Fibroblast of skin of right biceps (primary cell): ENCODE measurements at places on chromosomes 11 and 22.

- no peak for DNase-seq
Measured at GRCh38 chr11:122983438-122984185, 2.0 kb upstream of the BSX start.

GRCh38 chr11:121328176-121328966, 35.8 kb downstream of the SC5D start:
- no peak for DNase-seq

DNA sequence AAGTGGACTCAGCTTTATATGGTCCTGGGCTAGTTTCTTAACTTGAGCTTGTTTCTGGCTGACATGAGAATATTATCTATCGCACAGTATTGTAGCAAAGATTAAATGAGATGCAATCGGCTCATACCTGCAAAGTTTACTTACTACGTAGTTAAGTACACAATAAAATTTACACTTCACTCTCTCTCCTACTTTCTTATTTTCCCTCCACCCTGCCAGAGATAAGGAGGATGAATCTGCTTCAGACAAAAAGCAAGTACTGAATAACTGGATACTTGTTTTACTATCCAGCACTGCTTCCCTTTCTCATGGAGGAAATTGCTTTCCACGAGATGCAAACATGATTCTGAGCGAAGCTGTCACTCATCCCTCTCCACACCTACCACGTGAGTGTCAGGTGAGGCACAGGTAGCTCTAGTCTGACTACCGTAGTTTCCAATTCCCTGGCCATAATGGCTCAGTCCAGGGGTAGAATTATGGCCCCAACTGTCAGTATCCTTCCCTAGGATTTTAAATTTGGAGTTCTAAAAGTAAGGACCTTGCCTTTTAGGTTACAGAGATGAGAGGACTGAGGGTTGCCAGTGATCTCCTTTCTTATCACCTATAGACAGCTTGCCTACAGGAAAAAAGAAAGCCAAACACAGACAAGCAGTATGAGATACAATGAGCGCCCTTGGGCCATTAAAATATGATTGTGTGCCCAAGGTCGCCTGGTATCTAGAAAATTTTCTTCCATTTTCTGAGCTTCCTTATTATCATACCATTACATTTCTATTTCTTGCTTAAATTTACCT, 39.8 kb downstream of the GAB2 start:
- no peak for DNase-seq

- peak; percentile 57 for DNase-seq
Measured at GRCh38 chr11:27719546-27719925, 19.3 kb upstream of the BDNF start.

GRCh38 chr11:25065746-25066145, 568.9 kb downstream of the LUZP2 start:
- peak; percentile 73 for DNase-seq

- DNase-seq, result peak; percentile 32
Measured at GRCh38 chr11:58057481-58057880, 26.7 kb downstream of the OR6Q1 start.

DNA sequence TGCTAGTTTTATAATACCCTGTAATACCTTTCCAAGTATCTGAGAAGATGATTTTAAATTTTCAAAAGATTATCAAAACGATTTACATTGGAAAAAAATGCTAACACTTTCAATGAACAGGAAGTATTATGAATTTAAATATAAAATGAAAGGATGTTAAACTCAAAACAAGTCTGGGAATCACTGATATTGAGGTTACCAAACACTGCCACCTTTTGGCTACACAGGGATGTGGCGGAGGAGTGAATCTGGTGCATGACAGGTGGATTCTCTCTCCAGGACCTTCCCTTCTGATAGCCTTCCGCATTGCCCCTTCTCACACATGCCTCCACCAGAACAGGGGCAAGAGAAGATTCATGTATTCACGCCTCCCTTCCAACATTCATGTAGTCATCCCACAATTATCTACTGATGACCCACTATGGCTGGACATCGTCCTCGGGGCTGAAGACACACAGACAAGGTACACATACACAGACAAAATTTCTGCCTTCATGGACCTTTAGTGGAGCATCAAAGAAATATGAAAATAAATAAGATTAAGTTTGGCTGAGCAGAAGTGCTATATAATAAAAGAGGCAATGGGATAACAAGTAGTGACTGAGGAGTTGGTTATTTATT, 34.7 kb downstream of the ATG16L2 start:
- DNase-seq, result peak; percentile 31

DNA sequence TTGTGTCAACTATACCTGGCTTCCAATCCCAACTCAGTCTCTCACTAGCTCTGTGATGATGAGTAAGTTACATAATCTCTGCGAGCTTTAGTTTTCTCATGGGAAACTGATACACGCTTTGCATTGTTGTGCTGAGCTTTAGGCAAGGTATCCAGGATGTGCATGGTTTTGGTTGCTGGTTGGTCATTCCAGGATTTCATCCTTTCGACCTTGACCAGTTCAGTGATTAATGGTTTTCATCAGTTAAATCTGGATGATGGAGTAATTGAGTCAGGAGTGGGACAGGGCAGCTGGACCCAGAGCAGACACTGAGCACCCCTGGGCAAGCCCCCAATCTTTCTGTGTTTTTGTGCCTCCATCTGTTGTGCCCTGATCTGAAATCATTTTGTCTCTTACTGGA, 417.3 kb upstream of the CADM1 start:
- no peak for DNase-seq

- DNase-seq, result no peak
Measured at GRCh38 chr22:42793848-42794405, 63.1 kb downstream of the ARFGAP3 start.

GRCh38 chr11:81039916-81040524, 1599.2 kb upstream of the TENM4 start:
- DNase-seq, result no peak

GRCh38 chr11:122711362-122711761, 55.8 kb downstream of the UBASH3B start:
- DNase-seq, result no peak

- no peak for DNase-seq
Measured at GRCh38 chr11:122746050-122746478, 90.5 kb downstream of the UBASH3B start.

DNA sequence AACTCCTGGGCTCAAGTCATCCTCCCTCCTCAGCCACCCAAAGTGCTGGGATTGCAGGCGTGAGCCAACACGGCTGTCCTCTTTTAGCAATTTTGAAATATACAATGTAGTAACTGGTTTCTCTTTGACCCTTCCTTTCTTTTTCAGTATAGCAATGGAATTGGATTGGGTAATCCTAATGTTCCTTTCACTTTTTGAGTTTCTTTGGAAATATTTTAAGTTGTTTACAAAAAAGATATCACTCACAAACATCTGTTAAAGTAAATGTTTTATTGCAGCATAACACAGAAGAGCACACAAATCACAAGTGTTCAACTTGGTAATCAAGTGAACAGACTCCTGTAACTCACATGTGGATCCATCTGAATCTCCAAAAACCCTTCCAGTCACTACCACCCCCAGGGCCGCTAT, 44.6 kb upstream of the EP300 start:
- no peak for DNase-seq

DNA sequence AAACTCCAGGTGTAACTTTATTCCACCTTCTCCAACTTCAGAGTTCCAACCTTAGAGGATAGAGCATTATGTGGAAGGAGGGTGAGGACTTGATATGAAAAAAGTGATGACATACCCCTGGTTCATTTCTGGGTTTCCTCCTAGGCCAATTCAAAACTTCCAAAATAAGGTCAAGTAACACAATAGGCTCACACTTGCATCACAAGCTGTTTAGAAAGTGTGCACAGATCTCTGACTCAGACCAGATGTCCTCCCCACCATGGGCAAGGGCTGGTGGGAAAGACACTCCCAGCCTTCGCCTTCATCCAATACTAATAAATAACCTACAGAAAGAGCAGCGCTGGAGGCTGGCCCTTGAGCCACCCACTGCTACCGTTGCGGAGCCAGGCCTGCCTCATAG, 5.8 kb upstream of the BUD13 start:
- no peak for DNase-seq

DNA sequence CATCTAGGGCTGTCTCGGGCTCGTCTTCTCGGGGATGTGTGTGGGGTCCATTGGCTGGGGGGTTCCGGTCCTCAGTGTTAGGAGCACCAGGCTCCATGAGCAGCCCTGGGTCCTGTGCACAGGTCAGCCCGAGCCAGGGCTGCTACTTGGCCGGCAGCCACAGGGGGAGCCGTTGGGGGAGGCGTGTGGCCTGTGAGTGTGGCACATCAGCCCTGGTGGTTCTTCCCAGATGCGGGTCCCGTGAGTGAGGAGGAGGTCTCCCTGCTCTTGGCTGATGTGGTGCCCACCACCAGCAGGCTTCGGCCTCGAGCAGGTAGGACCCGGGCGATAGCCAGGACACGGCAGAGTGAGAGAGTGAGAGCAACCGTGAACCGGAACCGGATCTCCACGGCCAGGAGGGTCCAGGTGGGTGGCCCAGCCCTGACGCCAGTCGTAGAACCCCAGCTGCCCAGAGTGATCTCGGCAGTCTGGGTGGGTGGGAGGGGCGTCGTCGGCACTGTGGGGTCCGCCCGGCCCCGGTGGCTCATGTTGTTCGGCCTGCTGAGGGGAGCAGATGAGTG, 18.5 kb downstream of the IRF7 start:
- DNase-seq, result no peak

- DNase-seq, result peak; percentile 30
Measured at GRCh38 chr11:125348674-125349309, 147.3 kb downstream of the FEZ1 start.

- no peak for DNase-seq
Measured at GRCh38 chr11:123033895-123034294, 28.0 kb downstream of the HSPA8 start.

DNA sequence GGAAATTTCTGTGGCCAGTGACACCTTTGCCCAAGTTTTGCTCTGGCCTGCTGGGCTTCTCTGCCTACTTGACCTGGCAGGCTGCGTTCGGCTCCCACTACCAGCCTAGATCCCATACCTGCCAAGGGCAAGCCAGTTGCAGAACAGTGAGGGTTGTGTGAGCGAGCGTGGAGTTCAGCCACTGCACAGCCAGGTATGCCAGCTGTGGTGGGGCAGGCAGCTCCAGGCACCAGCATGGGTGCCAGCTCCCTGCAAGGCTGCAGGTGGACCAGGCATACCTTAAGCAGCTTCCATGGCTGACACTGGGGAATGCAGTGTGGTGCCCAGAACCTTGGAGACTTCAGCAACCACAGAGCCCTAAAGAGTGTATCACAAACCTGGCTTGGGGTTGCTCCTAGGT, 133.5 kb downstream of the LDLRAD3 start:
- no peak for DNase-seq

GRCh38 chr11:35792148-35792845, 129.7 kb downstream of the TRIM44 start:
- no peak for DNase-seq

DNA sequence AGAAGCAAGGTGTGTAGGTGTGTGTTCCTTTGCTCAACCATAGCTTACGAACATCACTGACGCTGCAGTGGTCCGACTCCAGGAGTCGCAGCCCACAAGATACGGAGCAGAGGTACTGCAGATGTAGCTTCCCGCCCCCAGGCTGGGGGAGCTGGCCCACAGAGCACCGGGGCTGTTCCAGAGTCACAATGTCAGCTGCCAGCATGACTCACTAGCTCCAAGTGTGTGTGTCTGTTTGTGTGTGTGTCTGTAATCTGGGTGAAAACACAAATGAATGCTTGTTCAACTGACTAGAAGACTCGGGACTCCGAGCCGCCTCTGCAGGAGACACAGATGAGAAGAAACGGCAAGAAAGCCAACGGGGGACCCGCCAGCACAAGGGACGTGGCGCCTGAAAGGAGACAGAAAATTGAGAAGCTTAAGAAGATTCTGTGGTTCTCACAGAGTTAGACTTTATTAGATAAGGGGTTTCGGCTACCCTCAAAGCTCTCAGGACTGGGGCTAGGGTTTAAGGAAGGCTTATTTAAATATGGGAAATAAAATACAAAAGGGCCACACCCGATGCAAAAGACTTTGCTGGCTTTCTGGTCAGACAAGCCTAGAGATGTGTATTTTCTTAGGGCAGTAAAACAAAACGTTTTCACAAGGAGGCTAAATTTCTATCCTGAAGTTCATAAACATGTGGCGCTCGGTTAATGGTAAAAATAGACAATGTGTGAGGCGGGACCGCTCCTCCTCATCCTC, 10.7 kb downstream of the VSIG10L2 start:
- peak; percentile 6 for DNase-seq

DNA sequence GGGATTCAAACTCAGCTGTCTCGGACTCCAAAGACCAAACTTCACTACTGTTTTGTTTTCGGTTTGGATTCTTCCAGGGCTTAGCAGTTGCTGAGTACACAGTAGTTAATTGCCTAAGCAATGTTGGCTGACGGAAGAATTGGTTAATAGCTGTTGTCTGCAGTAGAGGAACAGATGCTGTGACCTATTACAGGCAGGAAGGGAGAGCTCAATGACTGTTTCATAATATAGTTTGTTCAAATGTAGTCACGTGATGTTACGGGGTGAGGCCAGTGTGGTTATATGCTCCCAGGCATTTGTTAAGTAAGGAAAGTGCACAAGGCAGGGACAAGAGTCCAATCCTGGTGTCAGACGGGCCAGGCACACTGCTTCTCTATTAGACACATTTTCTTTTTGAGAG, 222.6 kb upstream of the CCDC90B start:
- no peak for DNase-seq

GRCh38 chr11:8699903-8700302, 17.3 kb downstream of the RPL27A start:
- DNase-seq, result peak; percentile 72

DNA sequence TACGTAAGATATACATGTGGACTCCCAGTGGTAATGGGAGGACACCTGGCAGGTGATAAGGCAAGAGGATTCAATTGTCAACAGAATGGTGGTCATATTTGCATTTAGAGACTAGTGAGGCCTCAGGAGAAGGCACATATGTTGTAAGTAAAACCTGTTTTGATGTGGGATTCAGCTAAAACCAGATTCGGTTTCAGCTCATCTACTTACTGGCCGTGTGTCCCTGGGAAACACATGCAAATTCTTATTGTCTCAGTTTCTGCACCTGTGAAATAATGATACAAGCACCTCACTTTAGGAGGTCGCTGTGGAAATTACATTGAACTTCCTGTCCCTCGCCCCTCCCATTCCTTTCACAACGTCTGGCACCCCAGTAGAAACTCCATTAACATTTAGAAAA, 78.9 kb upstream of the FIBIN start:
- DNase-seq, result no peak

DNA sequence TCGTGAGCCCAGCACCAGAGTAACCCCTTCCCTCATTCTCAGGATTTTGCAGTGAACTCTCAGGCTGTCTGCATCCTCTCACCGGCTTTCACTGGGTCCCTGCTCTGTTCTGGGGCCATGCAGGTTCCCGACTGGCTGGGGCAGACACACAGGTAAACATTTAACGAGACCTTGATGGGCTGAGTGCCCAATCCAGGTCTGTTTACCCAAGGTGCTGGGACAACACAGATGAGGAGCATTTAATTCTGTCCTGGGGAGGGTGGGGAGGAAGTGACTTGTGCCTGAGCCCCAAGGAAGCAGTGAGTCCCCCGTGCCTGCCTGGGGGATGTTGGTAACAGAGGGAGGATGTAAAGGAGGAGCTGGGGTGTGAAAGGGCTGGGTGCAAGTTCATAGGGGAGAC, 4.4 kb downstream of the BIK start:
- no peak for DNase-seq

DNA sequence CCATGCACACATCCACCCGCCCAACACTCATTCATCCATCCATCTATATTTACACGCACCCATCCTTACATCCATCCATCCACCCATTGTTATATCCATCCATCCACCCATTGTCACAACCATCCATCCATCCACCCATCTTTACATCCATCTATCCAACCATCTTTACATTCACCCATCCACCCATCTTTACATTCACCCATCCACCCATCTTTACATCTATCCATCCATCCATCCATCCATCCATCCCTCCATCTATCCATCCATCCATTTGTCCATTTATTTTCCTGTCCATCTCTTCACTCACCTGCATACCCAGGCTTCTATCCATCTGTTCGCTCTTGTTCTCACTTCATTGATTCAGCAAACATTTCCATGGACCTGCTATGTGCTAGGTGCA, 49.8 kb downstream of the SGSM1 start:
- no peak for DNase-seq
